Femur (tissue), 1 donor: ENCODE measurements at places on chromosomes 11 and 22.

DNA sequence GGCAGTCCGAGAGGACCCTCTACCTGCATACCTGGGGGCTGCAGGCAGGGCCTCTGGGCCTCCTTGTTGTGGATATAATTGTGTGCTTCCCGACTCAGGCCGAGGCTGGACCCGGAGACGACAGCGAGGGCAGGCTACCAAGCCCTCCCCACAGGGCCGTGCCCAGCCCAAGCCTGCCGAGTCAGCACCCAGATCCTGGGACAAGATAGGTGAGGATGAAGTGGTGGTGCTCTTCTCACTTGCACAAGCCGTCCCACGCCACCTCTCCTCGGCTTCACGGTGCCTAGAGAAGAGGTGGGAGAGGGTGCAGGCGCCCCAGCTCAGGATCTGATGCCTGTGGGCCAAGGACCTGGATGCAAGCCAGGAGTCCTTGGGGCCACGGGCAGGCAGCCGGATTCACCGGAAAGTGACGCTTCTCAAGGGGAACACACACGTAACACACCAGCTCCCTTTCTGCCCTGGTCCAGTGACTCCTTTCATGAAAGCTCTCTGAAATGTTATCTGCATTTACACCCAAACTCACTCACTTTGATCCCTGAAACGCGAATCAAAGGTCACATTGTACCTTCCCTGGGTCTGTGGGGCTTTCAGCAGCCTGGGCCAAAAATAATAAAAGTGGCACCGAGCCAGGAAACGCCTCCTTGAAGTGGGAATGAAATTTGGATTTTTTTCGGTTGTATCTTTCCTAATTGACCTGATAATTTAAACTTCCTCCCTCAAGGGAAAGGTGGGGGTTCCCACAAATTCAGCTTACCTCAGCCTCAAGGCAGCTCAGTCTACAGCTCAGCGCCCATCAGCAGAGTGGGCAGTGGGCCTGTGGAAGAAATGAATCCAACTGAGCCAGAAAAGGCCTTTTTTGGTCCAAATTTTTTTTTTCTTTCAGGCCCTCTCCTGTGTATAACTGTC lies 1.1 kb upstream of the GNB1L start:
- peak; percentile 60 for DNase-seq

GRCh38 chr11:34907934-34908593 lies 8.1 kb downstream of the APIP start:
- no peak for DNase-seq

GRCh38 chr22:48061726-48062125 lies 1299.3 kb downstream of the TBC1D22A start:
- DNase-seq = no peak

GRCh38 chr11:2902784-2903671 lies 17.5 kb upstream of the CDKN1C start:
- no peak for DNase-seq

- peak; percentile 53 for DNase-seq
Observed at GRCh38 chr11:95147364-95147905, 57.8 kb downstream of the ENDOD1 start.

DNA sequence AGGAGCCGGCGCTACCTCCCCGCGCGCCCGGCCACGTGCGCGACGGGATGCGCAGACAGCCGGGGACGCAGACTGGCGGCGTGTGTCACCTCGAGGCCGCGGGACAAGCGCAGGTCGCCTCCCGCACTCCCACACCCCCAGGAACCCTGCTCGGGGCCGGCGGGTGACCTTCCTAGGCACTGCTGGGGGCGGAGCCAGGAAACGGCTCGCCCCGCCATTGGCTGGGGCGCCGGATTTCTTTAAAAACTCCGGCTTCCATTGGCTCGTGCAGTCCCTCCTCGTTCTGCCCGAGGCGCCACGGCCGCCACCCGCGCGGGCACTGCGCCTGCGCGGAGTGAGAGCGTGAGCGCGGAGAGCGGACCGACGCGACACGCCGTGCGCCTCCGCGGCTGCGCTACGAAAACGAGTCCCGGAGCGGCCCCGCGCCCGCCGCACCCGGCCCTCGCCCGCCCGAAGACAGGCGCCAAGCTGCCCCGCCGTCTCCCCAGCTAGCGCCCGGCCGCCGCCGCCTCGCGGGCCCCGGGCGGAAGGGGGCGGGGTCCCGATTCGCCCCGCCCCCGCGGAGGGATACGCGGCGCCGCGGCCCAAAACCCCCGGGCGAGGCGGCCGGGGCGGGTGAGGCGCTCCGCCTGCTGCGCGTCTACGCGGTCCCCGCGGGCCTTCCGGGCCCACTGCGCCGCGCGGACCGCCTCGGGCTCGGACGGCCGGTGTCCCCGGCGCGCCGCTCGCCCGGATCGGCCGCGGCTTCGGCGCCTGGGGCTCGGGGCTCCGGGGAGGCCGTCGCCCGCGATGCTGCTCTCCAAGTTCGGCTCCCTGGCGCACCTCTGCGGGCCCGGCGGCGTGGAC lies at the start of gene PIM3:
PIM3 (plus strand) TSS at position 614 of the 846 bp plus-strand sequence; CDS start at position 790, 176 bp downstream.
- peak; percentile 95 for DNase-seq

GRCh38 chr11:73999581-74000306 lies 9.1 kb downstream of the UCP3 start:
- DNase-seq = no peak
